ENCODE measurements at places on chromosomes 16 and 17.

- DNase-seq: no peak
These were observed 13.4 kb downstream of the WFDC1 start for GRCh38 chr16:84308120-84308519.

DNA sequence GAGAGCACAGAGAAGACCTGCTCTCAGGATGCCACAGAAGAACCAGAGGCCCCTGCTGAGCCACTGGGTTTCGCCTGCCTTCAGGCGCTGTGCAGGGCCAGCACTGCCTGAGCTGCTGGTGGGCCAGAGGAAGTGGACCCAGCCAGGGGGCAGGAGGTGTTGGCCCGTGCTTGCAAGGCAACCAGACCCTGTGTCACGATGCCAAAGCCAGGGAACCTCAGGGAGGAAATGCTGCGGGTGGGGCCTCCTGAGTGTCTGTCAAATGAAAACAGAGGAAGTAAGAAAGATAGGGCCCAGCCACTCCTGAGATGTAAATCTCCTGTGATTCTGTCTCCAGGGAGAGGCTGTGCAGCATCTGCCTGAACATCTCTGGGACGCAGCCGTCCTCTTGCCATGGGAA is 58.1 kb upstream of the ADORA2B start:
- no peak for DNase-seq

DNA sequence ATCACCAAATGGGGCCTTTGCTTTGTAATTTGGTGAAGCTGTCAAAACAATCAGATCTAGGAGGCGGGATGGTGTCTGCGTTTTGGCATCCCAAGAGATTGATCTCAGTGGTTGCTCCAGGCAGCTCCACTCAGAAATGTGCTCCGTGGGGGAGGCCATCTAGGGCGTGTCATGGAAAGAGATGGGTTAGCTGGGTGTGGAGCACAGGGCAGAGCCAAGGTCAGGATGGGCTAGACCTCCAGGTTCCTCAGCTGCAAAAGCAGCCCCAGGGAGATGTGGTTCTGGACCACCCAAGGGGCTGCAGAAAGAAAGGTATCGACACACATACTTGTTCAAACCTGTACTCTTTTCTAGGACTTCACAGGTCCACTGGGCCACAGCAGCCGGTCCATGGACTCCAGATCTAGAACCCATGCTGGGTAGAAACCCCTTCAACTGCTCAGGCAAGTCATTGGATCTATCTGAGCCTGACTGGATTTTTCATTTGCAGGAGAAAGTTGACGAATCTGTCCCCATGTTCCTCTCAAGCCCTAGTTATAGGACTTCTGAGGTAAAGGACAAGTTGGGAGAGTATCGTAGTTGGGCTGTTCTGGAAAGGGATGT is 270.2 kb upstream of the RPL38 start:
- DNase-seq: no peak

DNA sequence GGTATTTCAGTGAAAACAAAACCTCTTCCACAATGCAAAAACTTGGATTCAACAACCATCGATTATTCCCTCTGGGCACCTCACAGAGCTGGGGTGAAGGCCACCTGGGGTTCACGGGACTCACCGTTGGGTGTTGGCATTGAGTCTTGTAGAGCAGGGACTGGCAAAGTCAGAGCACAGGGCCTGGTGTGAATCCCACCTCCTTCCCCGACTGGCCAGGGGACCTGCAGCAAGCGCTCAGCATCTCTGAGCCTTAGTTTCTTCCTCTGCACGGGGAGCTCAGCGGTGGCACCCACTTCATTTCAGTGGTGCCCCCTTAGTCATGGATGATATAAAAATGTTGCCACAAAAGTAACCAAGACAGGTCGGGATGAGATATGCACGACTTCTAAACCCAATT is 100.4 kb downstream of the METRNL start:
- DNase-seq: no peak

- no peak for DNase-seq
These were observed 15.2 kb upstream of the METRNL start for GRCh38 chr17:83064021-83064731.

Data from nucleus accumbens (tissue), 56 donors.